ENCODE measurements at places on chromosomes 7 and 10. TPM values are rescaled to one million over a fixed set of nuclear protein-coding genes. Genes with fewer than 3 reads are reported as not detected.

GRCh38 chr7:113922049-113922448 is 3.2 kb upstream of the PPP1R3A start:
- no peak overlapping the region for H3K4me3 ChIP-seq
- H3K4me1 ChIP-seq = no peaks in the 10 kb centered on the region
- H3K36me3 ChIP-seq = no peaks in the 10 kb centered on the region

Gene ZPBP
- not detected for total RNA-seq

GRCh38 chr10:14450041-14450491 is 119.3 kb upstream of the FRMD4A start:
- no peak overlapping the region for H3K27ac ChIP-seq
- no peaks in the 10 kb centered on the region for H3K36me3 ChIP-seq
- H3K4me1 ChIP-seq = no peaks in the 10 kb centered on the region
- H3K27me3 ChIP-seq = no peaks in the 10 kb centered on the region

- peak overlapping the region; percentile 72 for H3K27ac ChIP-seq
- no peak overlapping the region for H3K4me3 ChIP-seq
- H3K27me3 ChIP-seq = no peaks in the 10 kb centered on the region
- peaks cover under 1% of the 10 kb centered on the region for H3K4me1 ChIP-seq
- no peak for DNase-seq
Observed at GRCh38 chr7:98348726-98349474, 52.0 kb downstream of the BAIAP2L1 start.

GRCh38 chr10:73159038-73159648 is 8.7 kb downstream of the ECD start:
- no peak for DNase-seq
- H3K4me3 ChIP-seq = no peak overlapping the region
- peaks cover 3% of the 10 kb centered on the region for H3K4me1 ChIP-seq
- H3K27ac ChIP-seq = peak overlapping the region; percentile 22
- peaks cover 39% of the 10 kb centered on the region for H3K36me3 ChIP-seq
- no peaks in the 10 kb centered on the region for H3K27me3 ChIP-seq

GRCh38 chr7:31883761-31884164 is 186.4 kb downstream of the PDE1C start:
- no peak overlapping the region for H3K27ac ChIP-seq
- H3K4me3 ChIP-seq = no peak overlapping the region
- H3K27me3 ChIP-seq = peaks cover 2% of the 10 kb centered on the region
- DNase-seq = no peak
- no peaks in the 10 kb centered on the region for H3K4me1 ChIP-seq
- peaks cover 3% of the 10 kb centered on the region for H3K36me3 ChIP-seq

Gene SLC13A4
- total RNA-seq = 11.3 TPM
